Activated T-cell treated with anti-CD3 and anti-CD28 coated beads for 1 hour (primary cell): ENCODE measurements at places on chromosomes 1 and 21.

- no peak for DNase-seq
Observed at GRCh38 chr1:161073474-161074121, 3.9 kb upstream of the ARHGAP30 start.

DNA sequence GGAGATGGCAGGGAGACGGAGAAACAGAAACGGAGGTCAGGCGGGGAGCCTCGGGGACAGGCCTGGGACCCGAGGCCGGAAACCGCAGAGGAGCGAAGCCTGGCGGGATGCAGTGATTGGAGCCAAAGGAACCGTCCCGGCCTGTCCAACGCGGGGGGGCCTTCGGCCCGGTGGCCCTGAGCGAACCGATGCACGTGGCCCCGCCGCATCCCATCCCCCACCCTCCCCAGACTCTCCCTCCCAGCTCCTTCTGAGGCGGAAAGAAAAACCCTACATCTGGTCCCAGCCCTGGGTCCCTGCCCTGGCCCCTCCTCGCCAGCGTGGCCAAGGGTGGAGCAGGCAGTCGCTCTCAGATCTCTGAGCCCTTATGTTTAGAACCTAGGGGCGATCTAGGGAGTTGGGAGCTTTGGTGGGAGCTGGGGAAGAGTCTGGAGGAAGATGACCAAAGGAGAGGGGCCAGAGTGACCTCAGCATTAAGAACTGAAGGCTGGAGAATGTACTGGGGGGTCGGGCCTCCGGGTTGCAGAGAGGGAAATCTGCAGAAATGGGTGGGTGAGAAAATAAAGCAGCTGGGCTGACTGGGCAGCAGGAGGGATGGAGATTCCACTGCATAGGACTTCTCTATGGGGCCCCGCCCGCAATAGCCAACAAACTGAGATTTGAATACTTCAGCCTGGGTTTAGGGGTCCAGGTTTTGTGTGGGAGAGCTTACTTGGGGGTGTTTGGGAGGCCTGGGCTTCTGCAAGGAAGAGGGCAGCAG is 1.5 kb upstream of the CRABP2 start:
- DNase-seq, result no peak

- no peak for DNase-seq
Observed at GRCh38 chr1:29990304-29990703, 733.1 kb downstream of the MATN1 start.

- no peak for DNase-seq
Observed at GRCh38 chr1:240663169-240663879, 51.4 kb upstream of the GREM2 start.

DNA sequence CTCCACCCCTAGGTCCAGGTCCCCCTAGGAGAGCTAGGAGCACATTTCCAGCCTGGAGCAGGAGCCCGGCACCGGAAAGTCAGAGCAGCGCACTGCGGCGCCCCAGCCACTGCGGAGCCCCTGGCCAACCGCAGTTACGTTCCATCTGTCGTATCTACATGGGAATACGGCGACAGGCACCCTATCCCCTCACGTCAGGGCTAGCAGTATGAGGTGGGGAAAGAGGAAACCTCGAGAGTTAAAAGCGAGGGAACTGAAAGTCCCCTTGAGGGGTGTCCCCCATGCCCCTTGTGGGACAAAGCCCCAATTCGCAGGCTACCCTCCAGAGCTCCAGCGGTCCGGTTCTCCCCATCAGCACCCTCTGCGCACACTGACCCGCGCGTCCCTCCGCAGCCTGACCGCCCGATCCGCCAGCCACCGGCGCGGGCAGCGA is 995 bp downstream of the COLGALT2 start:
- DNase-seq, result no peak

GRCh38 chr1:158666037-158666436 is 20.5 kb downstream of the SPTA1 start:
- DNase-seq, result no peak

DNA sequence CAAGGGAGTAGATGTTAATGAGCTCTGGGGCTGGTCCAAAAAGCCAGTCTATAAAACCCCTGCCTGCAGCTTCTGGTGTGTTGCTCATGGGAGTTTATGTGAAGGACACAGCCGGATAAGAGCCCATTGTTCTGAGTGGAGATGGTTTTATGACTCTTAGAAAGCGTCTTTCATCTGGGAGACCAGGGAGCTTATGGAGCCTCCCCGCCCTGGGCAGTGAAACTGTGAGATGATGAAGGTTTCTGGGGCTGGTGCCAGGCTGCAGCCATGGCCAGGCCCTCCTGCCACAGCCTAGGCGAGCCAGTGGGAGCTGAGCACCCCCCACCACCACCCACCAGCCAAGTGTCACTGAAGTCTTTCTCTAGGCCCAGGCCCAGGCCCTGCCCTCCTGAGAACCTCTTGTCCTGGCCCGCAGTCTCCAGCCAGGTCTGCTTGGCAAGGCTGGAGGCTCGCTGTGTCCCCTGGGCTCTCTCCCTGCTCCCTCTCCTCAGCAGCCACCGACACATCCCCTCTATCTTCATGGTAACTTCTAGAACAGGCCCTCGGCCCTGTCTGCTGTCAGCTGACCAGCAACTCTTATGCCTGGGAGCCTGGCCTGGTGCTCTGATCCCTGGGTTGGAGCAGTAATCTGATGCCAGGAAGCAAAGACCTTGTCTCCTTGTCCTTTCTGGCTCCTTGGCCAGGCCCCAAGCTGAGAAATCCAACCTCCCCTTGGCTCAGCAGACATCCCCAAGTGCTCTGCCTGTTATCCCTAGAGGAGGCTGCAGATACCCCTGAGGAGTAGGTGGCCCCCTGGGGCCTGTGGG is 7.6 kb upstream of the ARHGEF10L start:
- no peak for DNase-seq

DNA sequence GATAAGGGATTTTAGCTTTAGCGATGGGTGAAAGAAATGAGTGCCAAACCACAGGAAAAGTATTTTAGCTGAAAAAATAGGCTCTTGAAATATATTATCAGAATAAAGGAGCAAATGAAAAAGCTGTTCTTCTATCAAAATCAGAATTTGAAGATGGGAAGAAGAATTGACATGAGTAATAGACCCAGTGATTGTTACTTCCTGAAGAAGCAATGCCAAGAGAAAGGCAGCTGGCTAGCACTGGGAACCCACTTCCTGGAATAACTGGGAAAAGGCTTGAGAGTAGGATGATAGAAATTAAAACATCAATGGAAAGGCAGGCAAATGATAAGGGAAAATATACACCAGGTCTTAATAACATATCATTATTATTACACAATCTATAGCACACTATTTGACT is 29.9 kb upstream of the LYPLAL1 start:
- no peak for DNase-seq

DNA sequence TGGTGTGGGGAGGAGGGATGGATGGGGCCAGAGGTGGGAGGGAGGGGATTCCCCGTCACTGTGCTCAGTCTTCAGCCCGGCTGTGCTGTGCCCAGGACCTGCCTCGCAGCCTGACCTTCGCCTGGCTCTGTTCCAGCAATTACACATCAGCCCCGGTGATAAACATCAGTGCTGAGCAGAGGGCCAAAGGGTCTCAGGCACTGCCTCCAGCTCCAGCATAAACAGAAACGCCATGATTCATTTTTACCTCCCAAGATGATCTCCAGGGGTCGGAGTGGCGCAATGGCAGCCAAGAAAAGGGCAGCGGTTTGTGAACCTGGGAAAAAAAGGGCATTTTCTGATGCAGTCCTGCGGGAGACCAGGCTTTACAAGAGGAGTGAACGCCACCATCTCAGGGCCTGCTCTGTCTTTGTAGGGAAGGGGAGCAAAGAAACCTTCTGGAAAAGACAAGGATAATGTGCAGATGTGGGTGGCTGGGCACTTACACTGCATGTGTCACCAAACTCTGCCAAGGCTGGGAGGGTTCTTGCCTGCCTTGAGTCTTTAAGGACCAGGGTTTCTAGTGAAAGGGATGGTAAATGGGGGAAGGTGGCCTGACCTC is 28.1 kb downstream of the SHISA4 start:
- DNase-seq, result no peak

GRCh38 chr1:228387321-228387720 is 19.3 kb downstream of the TRIM11 start:
- no peak for DNase-seq

DNA sequence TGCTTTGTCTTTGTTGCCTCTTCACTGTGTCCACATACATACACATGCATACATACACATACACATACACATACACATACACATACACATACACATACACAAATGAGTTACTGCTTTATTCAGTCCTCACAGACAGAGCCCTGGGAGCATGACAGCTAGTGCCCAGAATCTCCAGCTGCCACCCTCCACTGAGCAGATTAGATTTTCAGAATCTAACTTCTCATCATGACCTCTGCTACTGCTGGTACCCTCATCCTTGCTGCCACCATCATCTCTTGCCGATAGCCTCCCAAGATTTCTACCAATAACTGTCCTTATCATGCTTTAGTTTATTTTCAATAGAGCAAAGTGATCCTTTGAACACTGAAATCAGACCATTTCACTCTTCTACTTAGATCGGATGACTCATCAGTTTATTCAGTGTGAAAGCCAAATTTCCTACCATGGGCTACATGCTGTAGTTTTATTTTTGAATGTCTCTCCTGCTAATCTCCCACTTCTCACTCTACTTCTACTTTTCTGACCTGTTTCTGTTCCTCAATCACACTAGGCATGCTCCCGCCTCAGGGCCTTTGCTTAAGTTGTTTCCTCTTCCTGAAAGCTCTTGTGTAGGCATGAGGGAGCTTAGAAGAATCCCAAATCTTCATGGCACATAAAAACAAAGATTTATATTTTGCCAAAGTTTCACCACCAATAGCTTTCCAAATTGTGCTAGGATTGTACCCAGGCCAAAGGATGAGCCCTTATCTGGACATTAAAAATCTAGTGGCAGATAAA is 43.0 kb downstream of the ATP6V1G3 start:
- no peak for DNase-seq

- DNase-seq, result no peak
Observed at GRCh38 chr1:199173356-199173755, 534.5 kb downstream of the PTPRC start.

DNA sequence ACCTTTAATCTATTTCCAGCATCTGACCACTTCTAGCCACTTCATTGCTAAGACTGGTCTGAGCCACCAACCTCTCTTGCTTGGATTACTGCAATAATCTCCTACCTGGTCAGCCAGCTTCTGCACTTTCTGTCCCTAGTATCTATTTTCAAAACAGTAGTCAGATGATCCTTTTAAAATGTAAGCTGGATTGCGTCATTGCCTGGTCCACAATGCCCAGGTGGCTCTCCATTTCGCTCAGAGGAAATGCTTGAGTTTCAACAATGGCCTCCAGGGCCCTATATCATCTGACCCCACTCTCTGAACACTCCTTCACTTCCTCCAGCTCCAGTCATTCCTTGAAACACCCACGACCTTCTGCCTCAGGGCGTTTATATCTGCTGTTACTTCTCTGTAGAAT is 2.3 kb downstream of the FYB2 start:
- no peak for DNase-seq

DNA sequence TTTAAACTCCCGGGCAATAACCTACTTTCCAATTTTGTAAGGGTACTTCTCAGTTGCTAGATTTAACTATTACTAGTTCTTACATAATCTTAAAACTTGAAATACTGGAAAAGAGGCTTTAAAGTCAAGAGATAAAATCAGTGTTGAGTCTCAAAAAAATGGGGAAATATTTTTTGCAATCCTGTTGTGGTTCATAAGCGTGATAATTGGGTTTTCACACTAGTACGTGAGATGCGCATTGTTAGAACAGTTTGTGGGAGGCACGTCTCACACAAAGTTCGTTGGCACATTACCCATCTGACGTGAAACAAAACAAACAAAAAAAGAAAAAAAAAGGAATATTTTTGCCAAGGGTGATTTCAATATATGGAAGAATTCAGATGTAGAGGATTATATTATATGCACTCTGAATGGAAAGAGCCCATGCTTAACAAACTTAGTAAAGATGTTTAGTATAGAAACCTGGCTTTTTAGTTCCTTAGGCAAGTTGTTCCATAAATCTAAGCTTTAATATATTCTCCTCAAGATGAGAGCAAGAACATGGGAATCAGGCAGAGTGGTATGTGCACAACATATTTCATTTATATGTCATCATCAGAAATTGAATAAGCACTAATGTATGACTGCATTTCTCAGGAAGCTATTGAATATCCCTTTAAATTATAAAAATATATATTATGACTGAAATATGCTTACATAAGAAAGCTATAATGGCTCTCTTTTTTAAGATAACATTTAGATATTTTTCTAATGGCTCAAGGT is 73.9 kb upstream of the TNFSF4 start:
- DNase-seq, result no peak

- no peak for DNase-seq
Observed at GRCh38 chr21:32325706-32326105, 27.1 kb downstream of the MRAP start.
